ENCODE measurements at places on chromosomes 2 and 18.

DNA sequence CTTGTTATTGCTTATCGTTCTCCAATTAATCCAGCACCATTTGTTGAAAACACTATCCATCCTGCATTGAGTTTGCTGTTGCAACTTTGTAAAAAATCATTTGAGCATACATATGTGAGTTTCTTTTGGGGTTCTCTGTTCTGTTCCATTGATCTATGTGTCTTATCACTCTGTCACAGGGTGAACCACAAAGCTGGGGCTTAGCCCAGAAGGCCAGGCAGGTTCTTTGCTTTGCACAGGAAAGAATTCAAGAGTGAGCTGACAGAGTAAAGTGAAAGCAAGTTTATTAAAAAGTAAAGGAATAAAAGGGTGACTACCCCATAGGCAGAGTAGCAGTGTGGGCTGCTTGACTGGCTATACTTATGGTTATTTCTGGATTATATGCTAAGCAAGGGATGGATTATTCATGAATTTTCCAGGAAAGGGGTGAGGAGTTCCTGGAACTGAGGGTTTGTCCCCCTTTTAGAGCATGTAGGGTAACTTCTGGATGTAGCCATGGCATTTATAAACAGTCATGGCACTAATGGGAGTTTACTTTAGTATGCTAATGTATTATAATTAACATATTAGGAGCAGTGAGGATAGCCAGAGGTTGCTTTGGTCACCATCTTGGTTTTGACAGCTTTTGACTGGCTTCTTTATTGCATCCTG lies 46.8 kb downstream of the RNF138 start:
- no peak for DNase-seq

- DNase-seq: no peak
Observed at GRCh38 chr2:26988058-26988860, 17.8 kb downstream of the MAPRE3 start.

DNA sequence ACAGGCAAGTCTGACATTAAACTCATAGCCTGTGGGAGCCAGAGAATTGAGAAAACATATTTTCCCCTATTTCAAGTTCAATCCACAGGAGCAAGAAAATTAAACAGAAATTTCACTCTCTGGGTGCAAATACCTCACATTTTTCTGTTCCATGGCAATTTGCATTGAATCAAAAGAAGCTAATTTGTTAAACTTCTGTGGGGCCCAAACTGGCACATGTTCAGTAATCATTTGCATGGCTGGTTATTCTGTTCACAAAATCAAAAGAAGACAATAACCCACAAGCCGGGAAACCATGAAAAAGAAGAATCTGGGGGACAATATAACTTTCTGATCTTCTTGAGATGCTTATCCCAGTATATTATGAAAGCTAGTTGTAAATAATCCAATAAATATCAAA lies 363.1 kb downstream of the LRP1B start:
- DNase-seq: no peak

GRCh38 chr2:188853307-188853706 lies 120.9 kb upstream of the COL3A1 start:
- DNase-seq: no peak

GRCh38 chr2:53473236-53473635 lies 294.4 kb upstream of the CHAC2 start:
- DNase-seq: peak; percentile 7

DNA sequence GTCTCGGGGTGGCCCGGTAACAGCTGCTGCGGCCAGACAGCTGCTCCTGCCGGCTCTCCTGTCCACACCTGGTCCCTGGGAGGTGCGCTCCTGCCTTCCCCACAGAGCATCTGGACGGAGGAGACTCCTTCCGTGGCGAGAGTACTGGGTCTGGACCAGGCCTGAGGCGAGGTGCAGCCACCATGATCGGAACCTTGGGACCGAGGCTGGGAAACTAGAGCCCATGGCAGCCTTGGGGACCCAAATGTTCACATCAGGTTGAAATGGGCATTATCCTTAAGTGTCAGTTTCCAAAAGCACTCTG lies 628 bp downstream of the GIGYF2 start:
- DNase-seq: no peak

DNA sequence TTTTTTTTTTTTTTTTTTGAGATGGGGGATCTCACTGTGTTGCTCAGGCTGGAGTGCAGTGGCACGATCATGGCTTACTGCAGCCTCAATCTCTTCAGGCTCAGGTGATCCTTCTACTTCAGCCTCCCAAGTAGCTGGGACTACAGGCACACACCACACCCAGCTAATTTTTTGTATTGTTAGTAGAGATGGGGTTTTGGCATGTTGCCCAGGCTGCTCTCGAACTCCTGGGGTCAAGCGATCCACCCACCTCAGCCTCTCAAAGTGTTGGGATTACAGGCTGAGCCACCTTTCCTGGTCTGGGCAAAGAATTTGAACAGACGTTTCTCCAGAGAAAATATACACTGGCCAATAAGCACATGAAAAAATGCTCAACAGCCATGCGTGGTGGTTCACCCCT lies 2.9 kb upstream of the SNRNP200 start:
- no peak for DNase-seq

DNA sequence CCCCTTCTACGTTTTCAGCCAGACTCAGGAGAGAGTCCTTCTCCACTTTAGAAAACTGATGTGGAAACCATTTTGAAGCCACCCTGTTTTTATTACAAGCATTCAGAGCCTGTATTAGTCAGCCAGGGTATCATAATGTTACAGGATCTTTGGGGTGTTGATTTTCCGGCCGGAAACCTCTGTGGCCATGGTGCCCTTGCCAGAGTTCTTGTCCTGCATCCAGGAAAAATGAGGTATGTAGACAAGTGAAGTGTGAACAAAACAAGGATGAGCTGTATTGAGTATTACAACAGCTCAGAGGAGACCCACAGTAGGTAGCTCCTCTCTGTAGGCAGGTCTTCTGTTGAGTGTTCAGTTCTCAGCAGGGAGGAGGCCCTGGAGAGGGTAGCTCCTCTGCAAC lies 241.0 kb upstream of the COPS8 start:
- DNase-seq: no peak

DNA sequence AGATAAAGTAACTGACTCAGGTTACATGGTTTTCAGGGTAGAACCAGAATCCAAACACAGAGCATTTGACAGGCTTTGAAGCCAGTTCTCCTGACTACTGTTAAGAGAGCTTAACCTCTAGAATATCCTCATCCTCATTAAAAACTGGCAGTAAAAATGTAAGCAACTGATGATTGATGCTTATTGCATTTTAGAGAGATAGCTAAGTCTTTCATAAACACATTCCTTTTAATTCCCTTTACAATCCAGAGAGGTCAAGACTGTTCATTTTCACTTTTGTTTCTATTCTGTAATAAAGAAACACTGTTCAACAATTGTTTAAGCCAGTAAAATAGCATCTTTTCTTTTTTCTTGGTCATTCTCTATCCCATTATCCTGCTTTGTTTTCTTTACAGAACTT lies 53.9 kb upstream of the RAB27B start:
- DNase-seq: no peak

GRCh38 chr2:217076657-217077232 lies 216.9 kb upstream of the TNP1 start:
- no peak for DNase-seq

GRCh38 chr2:95046371-95047112 lies 21.0 kb downstream of the MAL start:
- DNase-seq: no peak

DNA sequence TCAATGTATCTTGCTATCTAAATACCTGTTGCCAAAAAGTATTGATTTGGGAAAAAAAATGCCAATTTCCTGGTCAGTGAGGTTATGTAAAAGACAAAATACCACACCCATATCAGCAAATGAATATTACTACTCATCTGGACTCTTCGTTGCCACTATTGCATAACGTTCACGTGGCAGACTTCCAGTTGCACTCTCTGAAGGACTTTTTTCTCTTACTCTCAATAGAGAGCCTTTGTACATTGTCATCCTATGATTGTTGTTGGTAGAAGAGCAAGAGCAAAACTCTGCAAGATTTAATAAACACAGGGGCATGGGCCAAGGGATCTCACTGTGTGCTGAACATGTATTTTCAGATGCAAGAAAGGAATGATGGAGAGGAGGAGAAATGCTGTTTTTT lies 689.8 kb downstream of the MBD2 start:
- no peak for DNase-seq

GRCh38 chr18:1296237-1296636 lies 391.6 kb downstream of the ADCYAP1 start:
- no peak for DNase-seq

- peak; percentile 10 for DNase-seq
Observed at GRCh38 chr2:239882331-239882732, 142.8 kb downstream of the NDUFA10 start.

DNA sequence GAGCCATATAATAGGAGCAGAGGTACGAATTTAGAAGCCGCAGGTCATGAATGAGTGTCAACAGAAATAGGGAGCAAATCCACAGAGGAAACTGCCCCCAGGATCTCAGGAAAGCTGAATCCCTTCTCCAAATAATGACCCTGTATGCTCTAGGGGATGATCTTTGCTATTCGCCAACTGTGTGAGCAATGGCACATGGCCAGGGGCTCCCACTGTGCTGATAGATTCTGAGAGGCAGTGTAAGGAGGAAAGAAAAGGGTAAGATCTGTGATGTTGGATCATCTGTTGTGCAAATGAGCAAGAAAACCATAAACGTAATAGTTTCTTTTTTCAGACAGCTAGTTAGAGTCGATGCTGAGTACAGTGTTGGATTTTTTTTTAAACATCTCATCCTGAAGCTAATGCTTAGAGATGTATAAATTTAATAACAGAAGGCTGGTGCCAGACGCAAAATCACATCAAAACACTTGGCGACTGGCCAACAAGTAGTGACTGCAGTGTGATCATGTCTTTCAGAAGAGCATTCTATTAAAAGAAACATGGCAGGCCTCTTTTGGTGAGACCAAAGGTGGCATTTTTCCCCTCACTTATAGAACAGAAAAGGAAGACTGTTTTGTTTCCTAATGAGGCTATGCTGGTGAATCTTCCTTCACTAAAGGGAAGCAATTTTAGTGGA lies 77.4 kb downstream of the ABCA12 start:
- DNase-seq: peak; percentile 92

- no peak for DNase-seq
Observed at GRCh38 chr2:40388161-40388560, 63.7 kb downstream of the SLC8A1 start.

DNA sequence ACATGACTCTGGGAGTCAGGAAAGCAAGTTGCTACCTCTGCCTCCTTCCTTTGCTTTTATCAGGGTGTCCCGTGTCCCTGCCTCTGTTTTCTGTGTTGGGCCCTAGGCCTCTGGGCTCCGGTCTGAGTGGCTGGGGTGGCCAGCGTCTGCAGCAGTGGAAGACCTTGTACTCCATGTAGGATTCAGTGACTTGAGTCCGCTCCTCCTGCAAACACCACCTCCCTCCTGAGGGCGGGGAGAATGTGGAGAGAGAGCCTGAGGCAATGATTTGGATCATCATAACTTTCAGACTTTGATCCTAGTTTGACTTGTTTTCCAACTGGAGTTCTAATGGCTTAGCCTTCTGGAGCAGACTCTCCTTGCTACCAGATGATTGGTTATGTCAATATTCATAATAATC lies 30.8 kb downstream of the ATP6V1C2 start:
- DNase-seq: no peak

DNA sequence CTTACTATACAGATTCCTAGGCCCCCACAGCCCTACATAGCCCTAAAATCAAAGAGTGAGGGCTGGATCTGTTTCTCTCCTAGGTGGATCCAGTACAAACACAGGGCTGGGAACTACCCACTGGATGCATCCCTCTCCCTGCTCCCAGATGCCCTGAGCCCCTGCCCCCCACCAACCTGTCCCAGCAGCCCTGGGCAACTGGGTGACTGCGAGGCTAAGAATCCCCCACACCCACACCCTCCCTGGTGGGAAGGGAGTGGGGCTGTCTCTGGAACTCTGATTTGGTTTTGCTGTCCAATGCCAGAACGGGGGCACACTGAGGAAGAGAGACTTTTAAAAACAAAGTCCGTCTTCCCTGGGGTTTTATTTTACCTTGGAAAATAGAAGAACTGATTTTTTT lies 113.1 kb downstream of the SMAD7 start:
- DNase-seq: no peak

GRCh38 chr18:49563701-49564517 lies 2.1 kb downstream of the LIPG start:
- no peak for DNase-seq

DNA sequence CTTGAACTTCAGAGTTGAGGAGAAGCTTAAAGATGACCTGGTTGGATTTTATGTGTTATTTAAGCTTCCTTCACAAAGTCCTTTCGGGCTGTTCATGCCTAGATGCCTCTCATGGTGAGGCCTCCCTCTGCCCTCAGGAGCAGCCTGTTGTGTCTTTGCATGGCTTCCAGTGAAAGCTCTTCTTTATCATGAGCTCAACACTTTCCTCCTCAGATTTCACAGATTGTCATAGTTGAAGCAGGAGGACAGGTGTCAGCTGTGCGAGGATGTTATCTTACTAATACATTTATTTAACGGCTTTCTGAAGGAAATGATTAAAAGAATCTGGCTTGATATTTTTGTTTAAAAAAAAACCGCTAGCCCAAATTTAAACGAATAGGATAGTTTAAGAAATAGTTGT lies 48.8 kb upstream of the ITSN2 start:
- no peak for DNase-seq

DNA sequence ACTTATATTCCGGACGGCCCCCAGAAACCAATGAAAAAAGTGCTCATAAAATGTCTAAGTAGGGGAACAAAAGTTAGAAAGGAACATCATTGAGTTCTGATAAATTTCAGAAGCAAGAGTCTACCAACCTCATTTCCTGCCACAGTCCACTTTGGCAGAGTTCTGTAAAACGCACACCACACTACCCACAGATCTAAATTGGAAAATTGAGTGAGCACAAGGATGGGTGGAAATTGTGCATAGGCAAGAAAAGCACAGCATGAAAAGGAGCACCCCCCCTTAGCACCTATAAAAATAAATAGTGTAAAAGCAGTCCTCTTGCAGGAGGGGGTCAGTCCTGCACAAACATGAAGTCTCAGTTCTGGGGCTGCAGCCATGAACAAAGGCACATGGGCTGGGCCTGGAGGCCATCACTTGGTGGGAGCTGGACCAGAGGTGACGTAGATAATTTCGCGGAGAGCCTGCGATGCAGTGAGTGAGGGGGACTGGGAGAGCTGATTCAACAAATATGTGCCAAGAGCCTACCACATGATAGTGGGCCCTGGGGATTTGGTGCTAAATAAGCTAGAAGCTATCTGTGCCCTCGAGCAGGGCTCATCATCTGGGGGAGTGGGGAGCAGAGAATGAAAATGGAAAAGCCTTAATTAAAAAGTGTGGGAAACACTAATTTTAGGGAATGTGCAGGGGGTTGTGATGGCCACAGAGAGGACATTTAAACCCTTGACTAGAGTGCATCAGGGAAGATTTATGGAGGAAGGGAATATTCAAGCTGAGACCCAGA lies 48.9 kb upstream of the SPP2 start:
- no peak for DNase-seq

- DNase-seq: peak; percentile 29
Observed at GRCh38 chr2:75480971-75481836, 79.5 kb downstream of the EVA1A start.

GRCh38 chr2:72263043-72263775 lies 115.5 kb upstream of the CYP26B1 start:
- DNase-seq: no peak

DNA sequence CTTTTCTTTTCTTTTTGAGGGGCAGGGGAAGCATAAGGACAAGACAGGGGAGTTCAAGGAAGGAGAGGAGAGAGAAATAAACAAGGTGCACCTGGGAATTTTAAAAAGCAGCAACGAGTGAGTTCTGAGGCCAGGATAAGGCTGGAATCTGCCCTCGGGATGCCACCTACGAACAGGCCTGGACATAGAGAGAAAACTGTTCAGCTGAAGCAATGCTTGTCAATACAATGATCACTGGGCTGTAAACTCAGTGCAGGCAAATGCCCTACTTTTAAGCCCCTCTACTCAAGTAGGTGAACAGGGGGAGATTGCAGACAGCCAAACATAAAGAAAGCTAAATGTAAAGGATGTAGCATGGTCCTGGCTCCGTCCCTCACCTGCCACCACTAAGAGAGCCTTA lies 330.5 kb downstream of the ETAA1 start:
- DNase-seq: no peak
